Mesenteric fat pad (tissue), 1 donor: ENCODE measurements at places on chromosomes 3 and 15.

GRCh38 chr15:98873441-98874218 lies 134.0 kb downstream of the PGPEP1L start:
- no peak for DNase-seq

DNA sequence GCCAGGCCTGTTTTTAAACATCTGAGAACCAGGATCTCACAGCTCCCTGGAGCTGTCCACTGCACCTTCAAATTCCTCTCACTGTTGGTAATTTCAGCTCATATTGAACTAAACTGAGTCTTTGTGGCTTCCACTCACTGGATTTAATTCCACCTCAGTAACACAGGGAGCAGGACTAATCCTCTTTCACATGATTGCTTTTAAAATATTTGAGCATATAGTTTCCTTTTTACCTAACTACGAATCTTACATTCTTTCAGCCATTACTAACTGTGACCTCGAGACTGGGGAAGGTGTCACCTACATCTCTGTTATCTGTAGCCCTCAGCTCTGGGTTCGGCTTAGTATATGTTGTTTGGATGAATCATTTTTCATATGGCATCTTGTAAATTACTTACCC lies 194.3 kb upstream of the C2CD4B start:
- DNase-seq, result no peak

- DNase-seq, result no peak
Measured at GRCh38 chr3:104635872-104636580, 730.7 kb upstream of the ALCAM start.

- no peak for DNase-seq
Measured at GRCh38 chr3:138200424-138200823, 13.3 kb downstream of the ARMC8 start.

GRCh38 chr3:73653877-73654276 lies 29.1 kb upstream of the PDZRN3 start:
- no peak for DNase-seq

DNA sequence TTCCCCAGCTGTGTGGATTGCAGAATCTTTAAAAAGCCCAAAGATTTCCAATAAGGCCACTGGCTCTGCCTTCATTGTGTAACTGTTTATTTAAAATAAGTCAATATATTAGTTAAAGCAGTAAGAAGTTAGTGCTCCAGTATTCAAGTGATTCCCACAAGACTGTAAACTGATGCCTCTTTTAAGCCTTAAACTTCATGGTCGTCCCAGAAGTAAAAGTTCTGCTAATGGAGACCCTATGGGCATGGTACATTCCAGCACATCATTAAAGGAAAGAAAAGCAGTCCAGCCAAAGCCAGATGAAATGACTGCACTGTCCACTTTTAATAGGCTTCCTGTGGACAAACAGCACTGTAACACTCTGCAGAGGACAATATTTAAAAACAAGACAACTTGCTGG lies 512.6 kb downstream of the MECOM start:
- no peak for DNase-seq

GRCh38 chr3:5112043-5112442 lies 10.0 kb upstream of the ARL8B start:
- no peak for DNase-seq

DNA sequence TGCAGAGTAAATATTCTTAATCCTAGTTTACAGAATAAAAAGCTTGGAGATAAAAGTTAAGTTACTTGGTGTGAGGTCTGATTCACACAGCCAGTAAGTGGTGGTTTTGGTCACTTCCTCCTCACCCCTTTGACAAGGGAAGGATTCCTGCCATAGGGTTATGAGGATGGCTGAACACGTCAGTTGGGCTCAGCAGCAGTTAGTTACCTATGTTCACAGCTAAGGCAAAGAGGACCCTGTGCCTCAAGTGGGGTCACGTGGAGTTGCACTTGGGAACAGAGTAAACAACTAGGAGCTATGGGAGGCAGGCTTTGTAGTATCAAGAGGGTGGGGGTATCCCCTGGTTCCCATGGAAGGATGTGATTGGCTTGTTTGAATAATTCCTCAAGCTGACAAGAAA lies 232.2 kb downstream of the UBE2E2 start:
- DNase-seq, result no peak

DNA sequence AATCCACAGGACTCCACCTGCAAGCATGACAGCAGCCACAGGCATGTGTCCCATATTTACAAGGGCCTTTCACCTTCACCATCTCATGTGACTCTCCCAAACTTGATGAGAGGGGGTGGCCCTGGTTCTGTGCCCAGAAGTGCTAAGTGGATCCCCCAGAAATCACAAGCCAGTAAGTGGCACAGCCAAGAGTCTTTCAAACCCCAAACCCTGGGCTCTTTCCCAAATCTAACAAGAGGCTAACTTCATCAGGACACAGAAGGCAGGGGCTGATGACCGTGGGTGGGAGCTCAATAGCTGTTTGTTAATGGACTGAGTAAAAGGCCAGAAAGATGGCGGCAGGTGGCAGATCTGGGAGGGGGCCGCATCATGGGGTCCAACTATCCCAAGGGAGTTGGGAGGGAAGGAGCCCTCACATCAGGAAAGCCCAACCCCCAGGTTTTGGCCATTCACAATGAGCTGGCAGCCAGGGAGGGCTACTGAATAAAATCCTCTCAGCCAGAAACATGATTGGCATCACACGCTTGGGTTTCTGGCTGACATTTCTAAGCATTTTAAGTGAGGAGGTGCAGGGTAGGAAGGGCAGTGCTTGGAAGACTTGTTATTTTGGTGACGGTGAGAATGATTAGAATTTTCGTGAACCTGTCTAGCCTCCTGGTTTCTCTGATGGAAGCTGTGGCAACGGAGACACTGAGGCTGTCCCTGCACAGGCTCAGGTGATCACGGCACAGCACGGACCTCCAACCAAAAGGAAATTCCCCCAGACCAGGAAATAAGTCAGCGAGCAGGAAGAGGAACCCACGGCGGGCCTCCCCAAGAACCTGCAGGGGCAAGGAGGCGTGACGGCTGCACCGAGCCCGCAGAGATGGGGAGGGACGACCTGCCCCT lies 109.3 kb downstream of the OXNAD1 start:
- DNase-seq, result no peak

- no peak for DNase-seq
Measured at GRCh38 chr3:64861684-64862083, 173.9 kb upstream of the ADAMTS9 start.

DNA sequence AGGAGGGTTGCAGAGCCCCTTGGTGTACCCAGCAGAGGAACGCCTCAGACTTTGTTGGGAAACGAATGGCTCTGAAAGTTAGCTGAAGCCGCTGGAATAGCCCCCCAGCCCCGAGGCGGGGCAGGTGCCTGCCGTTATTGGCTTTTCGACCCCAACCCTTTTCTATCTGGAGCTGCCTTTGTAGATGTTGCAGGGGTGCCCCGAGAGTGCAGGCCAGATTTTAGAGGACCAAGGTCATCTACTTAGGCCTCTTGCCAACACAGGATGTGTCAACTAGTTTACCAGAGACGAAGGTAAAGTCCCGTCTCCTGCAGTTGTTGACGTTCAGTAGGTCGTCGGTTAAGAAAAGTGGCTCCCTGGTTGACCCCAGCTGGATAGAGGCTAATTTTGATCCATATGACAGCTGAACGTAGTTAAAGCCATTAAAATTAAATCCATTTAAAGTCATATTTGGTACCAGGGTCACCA lies 579 bp upstream of the UBE3A start:
- DNase-seq, result no peak
